COR-L47 (cell line): ENCODE measurements at places on chromosomes 1 and 21.
A peak's percentile ranks its signal among the peaks of the same experiment; 100 is the strongest.

GRCh38 chr1:207964195-207964966 lies 53.5 kb upstream of the CD34 start:
- DNase-seq, result no peak

- no peak for DNase-seq
Observed at GRCh38 chr1:41097105-41097504, 75.6 kb upstream of the SLFNL1 start.

DNA sequence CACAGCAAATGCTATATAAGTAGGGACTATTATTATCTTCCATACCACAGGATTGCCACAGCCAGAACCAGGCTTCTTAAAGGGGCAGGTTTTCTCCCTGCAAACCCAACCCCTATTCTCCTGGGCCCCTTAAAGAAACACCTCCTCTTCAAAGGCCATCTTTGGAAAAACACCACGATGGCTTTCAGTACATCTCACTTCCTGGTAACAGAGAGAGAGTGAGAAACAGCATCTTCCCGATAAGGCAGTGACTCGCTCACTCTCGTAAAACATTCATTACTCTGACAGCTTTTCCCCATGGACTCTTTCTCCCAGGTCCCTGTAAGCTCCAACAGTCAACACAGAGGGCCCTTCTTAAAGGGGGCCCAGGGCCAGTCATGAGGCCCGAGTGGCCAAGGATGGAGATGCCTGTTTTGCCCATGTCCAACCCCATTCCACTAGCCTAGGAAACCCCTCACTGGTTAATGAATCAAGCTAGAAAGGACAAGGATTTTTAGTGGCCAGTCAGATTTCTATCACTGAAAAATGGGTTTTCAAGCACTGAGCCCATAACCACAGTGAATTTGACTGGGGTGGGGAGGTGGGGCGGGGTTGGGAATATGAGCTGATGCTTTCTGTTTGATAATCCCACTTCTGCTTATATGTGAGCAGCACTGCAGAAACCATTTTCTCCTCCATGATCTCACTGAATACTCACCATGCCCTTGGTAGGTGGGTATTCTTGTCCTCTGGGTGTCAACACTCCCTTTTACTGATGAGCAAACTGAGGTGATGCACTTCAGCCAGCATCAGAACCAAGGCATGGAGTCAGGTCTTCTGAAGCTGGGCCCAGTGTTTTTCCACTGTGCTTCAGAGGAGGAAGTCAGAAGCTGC lies 3.6 kb upstream of the NAV1 start:
- no peak for DNase-seq

DNA sequence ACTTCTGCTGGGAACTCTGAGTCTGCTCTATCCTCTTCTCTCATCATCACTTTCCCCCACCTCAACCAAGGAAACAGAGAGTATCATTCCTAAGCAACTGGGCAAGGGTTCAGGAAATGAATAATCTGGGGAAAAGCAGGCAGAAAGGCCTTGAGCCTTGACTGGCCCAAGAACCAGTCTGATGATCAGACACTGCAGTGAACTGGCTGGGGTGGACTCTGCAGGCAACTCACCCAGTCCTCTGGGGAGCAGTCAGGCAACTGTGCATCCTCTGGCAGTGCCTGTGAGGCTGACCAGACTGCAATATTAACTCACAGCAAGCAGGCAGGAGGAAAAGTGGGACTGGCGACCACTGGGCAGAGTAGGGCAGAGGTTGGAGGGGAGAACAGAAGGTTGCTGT lies 991 bp downstream of the ANKRD35 start:
- no peak for DNase-seq

DNA sequence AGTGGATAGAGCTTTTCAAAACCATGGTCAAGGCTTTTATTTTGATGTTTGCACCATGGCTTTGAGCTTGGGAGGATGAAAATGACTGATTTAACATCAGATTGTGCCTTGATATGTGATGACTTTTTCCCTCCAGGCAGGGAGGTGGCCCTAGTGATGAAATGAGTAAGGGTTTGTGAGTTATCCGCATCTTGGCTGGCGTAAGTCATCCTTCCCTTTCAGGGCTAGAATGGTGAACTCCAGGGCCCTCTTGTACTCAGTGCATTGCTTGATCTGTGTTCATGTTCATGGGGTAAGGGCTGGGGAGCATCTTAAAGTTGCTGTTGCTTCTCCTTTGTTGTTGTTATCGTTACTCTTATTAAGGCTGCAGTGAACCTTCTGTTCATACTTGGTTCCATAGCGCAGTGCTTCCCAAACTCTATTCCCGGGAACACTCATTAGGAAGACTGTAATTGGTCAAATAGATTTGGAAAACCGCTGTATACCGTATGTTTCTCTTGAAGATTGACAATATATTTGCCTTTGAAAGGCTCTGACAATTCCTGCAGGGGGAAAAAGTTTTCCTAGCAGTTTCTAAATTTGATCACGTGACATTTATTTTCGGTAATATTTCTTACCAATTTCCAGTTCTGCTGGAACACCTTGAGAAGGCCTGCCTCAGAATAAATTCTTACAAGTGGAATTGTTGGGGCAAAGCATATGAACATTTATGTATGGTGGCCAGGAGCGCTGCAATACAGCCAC lies 23.1 kb downstream of the GPR137B start:
- DNase-seq, result no peak

DNA sequence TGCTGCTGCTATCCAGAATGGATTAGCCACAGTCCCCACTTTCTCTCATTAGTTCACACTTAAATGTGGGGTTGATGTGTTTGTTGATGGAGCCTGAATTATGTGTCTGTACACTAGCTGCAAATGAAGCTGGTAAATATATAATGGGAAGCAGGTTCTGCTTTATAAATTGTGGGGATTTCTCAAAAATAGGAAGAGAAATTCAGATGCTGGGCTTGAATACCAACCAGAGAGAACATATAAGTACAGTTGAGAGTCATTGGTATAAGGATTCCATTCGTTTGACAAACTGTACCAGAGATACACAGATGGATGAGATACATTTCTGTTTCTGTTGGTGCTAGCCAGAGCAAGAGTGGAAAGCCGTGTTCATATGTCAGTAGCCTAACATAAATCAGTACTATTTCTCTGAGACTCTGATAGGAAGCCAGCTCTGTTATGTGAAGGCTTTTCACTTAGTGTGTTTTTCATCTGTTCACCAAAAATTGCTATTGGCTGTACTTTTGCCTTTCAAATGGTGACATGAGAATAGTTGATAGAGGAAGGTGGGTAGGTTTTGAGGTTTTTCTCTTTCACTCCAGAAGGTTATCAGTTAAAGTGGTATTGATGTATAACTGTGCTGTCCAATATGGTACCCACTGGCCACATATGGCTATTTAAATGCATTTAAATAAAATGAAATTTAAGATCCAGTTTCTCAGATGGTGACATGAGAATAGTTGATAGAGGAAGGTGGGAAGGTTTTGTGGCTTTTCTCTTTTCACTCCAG lies 15.6 kb downstream of the SMG7 start:
- DNase-seq, result no peak

DNA sequence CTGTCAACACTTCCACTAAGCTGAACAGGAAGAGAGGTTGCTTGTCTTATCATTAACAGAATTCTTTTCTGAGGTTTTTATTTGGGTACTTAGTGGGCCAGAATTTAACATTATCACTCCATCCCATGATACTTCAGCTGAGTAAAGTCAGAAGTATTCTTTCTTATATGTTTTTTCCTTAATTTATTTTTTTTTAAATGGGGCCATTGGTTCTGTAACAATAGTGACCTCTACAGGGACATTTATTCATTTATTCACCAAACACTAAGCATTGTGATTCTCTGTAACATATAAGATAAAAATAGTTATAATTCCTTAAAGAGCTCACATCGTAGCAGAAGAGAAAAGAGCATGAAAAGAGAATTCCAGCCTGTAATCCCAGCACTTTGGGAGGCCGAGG lies 9.8 kb downstream of the GREM2 start:
- no peak for DNase-seq

DNA sequence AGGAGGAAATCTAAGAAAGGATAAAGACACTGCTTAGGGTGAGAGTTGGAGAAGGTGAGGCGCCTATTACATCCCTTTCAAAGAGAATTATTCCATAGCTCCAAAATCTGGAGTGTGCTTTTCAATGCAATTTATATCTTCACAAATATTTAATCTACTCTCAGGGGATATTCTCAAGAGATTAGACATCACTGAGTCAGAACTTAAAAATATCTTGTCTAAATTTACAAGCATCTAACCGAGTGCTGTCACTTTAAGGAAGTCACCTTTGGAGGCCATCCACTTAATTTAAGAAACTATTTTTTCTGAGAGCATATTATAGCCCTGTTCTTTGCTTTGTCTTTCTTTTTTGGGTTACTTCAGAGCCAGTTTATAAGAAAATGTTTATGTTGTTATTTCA lies 134.6 kb downstream of the TNFSF18 start:
- no peak for DNase-seq

- no peak for DNase-seq
Observed at GRCh38 chr1:212966616-212967015, 16.3 kb downstream of the VASH2 start.

DNA sequence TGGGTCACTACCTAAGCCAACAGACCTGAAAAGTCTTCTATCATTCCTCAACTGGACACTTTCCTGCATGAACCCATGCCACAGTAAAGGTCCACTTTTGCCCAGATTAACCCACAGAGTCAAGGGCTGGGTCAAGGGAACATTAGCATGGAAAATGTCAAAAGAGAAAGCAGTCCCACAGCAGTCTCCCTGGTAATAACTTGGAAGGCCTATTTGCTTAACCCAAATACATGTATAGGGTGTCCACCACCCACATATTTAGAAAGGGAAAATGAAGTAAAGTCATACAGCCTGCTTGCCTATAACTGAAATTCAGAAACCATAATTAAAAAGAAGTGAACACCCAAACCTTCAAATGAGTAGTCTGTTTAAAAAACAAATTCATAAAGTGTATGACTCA lies 16.1 kb upstream of the HSD3B1 start:
- no peak for DNase-seq

GRCh38 chr1:115473986-115474565 lies 136.0 kb upstream of the NGF start:
- no peak for DNase-seq

DNA sequence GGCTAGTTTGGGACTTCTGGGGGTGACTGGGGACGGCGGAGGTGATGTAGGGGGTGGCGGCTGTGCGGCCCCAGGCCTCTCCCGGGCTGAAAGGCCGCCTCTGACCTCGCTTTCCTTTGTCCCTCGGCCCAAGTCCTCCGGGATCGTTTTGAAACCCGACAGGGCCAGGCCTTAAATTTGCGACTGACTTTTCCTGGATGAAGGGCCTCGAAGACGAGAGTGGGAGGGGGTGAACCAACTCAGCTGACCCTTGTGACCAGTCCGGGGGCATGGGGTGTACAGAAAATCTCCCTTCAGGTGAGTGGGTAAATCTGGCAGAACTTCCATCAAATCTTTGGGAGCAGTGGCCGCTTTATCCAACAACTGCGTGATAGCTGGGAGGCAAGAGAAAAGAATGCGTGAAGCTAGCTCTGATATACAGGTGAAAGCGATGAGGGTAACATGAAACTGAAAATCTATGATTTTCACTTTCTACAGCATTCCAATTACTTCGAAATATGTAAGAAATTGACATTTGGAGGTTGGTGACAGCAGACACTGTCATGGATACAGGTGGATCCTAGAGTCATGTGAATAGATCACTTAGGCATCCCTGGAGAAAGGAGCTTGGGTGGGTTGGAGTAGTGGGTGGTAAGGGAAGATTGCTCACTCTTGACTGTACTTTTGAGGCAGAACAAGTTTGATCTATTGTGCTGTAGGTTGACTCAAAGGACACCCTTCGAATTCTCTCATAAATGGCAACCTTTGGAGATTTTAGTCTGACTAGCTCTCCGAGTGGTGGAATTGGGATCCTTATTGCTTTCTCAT lies 885 bp downstream of the AHCYL1 start:
- no peak for DNase-seq

GRCh38 chr1:209062863-209063262 lies 520.7 kb upstream of the CAMK1G start:
- DNase-seq, result no peak

- no peak for DNase-seq
Observed at GRCh38 chr1:175968486-175969172, 225.2 kb upstream of the TNR start.

DNA sequence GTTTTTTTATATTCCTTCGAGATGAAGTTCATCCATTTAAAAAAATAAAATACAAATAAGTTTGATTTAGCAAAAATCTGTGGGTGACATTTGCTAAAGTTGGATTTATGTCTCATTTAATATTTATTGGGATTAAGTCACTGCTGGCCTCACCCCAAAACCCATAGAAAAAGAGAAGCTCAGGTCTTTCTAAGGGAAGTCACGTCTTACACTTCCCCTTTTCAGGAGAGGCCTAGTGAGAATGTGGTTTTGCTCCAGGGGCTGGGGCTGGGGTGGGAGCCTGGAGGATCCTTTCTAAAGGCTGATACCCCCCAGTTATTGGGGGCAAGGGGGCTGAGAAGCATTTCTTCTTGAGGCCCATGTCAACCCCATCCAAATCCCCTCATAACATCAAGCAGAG lies 300.3 kb downstream of the DSCAM start:
- DNase-seq, result no peak

DNA sequence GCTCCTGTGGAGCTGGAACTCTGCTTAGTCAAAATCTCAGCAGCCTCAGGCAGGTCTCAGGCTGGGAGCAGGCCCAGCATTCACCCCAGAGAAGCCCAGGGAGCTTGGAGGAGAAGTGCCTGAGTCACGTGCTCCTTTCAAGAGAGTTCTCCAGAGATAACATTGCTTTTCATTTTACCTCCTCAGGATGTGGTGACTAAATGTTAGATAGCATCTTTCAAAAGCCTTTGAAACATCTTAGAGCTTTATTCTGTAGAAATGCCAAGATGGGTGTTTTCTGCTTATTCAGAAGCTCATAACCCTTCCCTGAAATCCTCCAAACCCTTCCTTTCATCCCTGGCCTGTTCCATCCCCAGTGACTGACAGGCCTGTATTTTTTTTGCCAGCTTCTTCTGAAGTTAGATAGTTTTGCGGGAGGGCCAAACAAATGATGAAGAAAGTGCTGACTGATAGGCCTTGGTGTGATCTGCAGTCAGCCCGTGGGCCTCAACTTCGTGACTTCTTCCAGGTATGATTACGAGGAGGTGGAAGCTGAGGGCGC lies 58.0 kb downstream of the PGM1 start:
- no peak for DNase-seq

- DNase-seq, result peak; percentile 83
Observed at GRCh38 chr1:214328770-214329469, 48.0 kb downstream of the SMYD2 start.

- no peak for DNase-seq
Observed at GRCh38 chr1:60359431-60359830, 285.9 kb upstream of the C1orf87 start.

- DNase-seq, result no peak
Observed at GRCh38 chr1:47995306-47996050, 1.7 kb downstream of the TRABD2B start.

GRCh38 chr1:4108758-4109627 lies 208.9 kb upstream of the C1orf174 start:
- no peak for DNase-seq

- no peak for DNase-seq
Observed at GRCh38 chr1:202160377-202160940, at the start of gene PTPN7. TSS of gene PTPN7 (minus strand) at chr1:202160602. CDS start at chr1:202159402, 1,200 bp downstream.

- no peak for DNase-seq
Observed at GRCh38 chr1:244735404-244735803, 82.5 kb downstream of the DESI2 start.

- DNase-seq, result no peak
Observed at GRCh38 chr21:18549214-18549905, 145.8 kb upstream of the TMPRSS15 start.
